ENCODE measurements at places on chromosomes 7 and 10.

GRCh38 chr10:17179002-17179401 lies 22.5 kb downstream of the TRDMT1 start:
- DNase-seq = no peak

DNA sequence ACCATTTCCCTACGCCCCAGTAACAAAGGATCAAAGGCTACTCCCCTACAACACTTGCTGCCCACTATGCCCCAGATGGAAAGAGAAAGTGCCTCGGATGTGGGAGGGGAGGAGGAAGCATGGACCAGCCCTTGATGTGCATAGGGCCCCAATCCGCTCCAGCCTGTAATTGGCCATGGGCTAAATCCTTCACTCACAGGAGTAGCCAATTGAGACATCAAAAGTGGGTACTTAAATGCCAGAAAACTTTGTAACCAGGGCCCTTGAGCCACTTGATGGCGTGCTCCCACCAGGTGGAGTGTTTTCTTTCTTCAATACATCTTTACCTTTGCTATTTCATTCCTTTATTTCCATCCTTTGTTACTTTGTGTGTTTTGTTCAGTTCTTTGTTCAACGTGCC lies 500.5 kb upstream of the LRRN3 start:
- no peak for DNase-seq

DNA sequence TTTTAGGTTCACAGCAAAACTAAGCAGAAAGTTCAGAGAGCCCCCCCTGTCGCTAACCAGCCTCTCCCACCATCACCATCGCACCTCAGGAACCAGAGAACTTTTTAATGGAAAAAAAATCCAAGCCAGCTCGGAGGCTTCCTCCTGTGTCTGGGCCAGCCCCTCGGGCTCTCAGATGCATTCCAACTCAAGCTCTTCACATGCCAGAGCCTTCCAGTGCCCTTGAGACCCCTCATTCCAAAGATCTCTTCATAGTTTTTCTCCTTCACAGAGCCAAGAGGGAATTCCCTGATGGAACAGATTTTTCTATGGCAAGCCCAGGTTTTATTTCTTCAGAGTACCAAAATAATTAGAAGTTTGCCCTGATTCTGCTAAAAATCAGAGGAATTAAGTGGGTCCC lies 153.4 kb upstream of the LANCL2 start:
- peak; percentile 29 for DNase-seq

- no peak for DNase-seq
Observed at GRCh38 chr10:65701168-65701776, 1224.6 kb upstream of the LRRTM3 start.

DNA sequence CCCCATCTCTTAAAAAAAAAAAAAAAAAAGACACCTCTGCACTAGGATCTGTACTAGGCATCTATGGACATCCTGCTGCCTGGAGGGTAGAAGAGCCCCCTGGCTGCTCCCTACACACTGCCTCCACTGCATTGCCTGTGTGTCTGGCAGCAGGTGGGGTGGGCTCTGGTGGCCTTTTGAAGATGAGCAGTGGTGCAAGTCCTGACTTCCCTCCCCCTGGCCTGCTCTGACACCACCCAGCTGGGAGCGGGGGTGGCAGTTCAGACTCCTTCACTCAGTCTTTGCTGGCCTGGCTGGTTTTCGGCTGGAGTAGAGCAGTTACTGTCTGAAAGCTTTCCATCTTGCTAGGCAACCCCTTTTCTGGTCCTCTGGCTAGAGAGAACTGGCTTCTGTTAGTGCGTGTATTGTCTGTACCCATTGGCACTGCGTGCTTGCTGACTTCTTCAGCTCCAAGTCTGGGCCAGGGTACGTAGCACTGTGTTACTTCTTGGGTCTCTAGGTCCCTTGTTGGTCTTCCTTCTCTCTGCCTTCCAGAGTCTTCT lies 17.6 kb downstream of the C10orf62 start:
- no peak for DNase-seq

GRCh38 chr10:106836933-106837663 lies 327.4 kb downstream of the SORCS1 start:
- DNase-seq = no peak

GRCh38 chr10:59682986-59683937 lies 26.4 kb downstream of the SLC16A9 start:
- DNase-seq = no peak

GRCh38 chr7:41573015-41573414 lies 129.9 kb downstream of the INHBA start:
- DNase-seq = no peak

- no peak for DNase-seq
Observed at GRCh38 chr10:21975378-21975990, 28.0 kb downstream of the DNAJC1 start.

- DNase-seq = no peak
Observed at GRCh38 chr10:13660551-13660920, 73.8 kb downstream of the PRPF18 start.

GRCh38 chr10:35413985-35414861 lies 77.9 kb downstream of the CCNY start:
- DNase-seq = no peak

DNA sequence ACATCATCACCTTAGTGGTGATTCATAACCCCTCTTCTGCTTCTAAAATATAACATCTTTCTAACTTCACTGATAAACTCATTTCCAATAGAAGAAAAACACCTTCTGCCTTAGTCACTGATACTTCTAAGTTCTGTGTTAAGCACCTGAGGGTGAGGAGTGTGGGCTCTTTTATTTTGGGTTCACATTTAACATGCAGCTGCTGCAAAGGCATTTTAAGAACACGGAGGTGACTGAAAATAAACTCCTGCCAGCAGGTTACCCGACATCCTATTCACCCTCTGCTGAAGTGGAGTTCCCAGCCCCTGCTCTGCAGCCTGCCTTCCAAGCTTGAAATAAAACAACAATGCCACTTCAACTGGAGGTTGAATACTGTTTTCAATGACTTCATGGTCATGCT lies 202.9 kb upstream of the PLXNA4 start:
- DNase-seq = no peak

DNA sequence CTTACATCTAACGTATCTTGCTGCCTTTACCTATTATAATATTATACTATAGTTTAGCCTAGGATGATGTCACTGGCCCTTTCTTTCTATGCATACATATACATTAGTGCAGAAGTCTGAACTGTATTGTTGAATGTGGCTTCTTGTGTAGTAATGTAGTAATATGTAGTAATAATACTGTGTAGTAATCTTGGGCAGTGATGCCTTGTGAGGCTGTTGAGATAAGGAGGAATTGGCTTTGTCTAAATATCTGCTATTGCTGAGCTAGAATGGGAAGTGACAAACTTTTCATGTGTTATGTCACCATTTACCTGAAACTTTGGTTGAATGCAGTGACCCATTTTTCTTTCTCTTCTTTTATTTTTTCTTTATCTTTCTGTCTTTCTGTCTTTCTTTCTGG lies 11.0 kb downstream of the GLCCI1 start:
- no peak for DNase-seq

DNA sequence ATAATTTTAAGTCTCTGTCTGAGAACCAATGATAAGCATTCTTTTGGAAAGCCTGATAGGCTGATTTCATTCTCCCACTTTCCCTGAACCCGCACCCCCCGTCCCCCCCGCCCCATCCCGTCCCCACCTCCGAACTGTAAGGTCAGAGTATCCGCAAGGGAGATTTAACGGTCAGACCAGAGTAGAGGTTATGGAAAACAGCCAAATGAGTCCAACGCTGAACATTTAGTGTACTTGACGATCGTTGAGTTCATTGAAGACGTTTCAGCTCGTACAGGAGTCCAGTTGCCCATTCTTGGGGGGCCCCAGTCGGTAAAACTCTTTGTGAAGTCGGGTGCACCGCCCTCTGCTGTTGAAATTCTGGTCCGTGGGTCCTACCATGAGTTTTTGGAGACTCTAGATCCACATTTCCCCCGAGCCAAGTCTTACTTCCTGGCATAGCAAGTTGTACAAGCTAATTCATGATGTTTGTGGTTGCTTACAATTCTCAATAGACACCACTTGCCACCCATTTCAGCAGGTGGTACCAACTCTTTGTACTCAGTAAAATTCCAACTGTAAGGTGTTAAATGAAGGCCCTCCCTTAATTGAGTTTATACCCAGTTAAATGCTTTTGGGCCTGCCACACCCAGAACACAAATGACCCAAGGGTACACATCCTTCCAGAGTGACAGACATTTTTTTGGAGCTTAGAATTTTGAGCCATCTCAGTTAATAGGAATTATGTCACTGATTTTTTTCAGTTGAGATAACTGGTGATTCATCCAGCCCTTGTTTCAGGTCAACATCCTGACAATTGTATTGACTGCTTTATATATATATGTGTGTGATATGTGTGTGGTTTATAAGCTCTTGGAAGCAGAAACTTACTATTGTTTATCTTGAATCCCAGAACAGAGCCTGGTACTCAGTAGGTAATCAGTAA lies 1.2 kb downstream of the MARCHF5 start:
- DNase-seq = peak; percentile 73

- no peak for DNase-seq
Observed at GRCh38 chr10:10624567-10624962, 393.1 kb upstream of the CELF2 start.

GRCh38 chr10:13206546-13207443 lies 27.4 kb downstream of the UCMA start:
- DNase-seq = no peak

DNA sequence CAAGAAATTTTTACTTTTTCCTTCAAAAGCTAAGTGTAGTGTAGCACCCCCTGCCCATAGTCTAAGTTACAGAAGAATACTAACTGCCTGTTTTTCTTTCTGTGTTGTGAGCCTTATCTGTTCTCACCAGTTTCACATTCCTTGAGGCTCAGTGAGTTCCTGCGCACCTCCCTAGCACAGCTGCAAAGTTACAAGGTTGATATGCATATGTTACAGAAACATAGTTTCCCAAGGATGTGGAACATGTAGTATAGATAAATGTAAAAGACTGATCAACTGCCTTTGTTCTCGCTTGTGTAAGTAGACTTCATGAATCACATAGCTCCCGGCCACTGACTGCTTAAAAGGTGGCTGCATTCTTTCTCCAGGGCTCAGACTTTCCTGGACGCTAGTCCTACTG lies 6.7 kb upstream of the ZNF33B start:
- DNase-seq = no peak

- no peak for DNase-seq
Observed at GRCh38 chr10:67804395-67804678, 33.7 kb downstream of the DNAJC12 start.

DNA sequence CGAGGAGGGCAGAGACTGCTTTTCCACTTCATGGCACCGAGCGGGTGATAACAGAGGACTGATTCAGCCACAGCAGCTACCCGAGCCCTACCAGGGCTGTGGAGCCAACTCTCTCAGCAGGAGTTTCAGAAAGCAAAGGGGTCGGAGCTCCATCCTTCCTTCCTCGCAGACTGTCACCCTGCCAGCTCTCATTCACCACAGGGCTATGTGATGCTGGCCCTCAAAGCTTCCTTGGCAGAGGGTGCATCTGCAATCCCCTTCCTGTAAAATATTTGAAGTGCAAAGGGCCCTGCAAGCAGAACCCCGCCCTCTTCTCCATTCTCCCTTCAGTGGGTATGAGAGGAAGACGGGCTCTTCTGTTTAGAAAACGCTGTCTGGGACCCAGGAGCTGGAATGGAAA lies 105.3 kb upstream of the LYZL2 start:
- no peak for DNase-seq

- no peak for DNase-seq
Observed at GRCh38 chr7:105060923-105061322, 46.9 kb downstream of the KMT2E start.

DNA sequence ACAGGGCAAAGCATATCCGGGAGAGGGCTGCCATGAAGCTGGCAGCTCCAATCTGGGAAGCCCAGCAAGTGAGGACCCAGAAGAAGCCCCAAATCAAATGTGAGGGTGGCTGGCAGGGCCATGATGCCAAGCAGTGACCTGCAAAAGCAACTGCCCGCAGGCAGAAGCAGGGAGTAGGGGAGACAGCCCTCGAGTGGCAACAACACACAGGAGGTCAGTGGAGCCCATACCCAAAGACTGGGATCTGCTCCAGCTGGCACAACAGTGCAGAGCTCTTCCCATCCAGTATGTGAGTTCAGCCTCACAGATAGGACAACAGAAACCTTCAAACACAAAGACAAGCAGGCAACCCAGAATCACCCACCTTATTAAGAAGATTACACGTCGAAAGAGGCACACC lies 45.0 kb downstream of the GRID1 start:
- no peak for DNase-seq

- DNase-seq = no peak
Observed at GRCh38 chr7:75534727-75535307, 42.7 kb downstream of the SPDYE5 start.

DNA sequence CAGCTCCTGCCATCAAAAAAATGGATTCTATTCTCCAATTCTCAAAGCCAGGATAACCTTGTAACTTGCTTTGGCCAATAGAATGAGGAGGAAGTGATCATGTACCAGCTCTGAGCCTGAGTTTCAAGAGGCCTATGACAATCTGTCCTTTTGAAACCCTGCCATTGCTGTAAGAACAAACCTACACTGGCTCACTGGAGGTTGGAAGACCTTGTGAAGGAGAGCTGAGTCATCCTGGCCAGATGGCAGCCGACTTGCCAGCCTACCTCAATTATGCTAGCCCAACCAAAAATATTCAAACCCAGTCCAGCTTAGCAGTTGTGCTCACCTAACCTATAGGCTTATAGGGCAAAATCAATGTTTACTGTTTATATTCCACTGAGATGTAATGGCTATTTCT lies 93.0 kb downstream of the HGF start:
- DNase-seq = no peak

DNA sequence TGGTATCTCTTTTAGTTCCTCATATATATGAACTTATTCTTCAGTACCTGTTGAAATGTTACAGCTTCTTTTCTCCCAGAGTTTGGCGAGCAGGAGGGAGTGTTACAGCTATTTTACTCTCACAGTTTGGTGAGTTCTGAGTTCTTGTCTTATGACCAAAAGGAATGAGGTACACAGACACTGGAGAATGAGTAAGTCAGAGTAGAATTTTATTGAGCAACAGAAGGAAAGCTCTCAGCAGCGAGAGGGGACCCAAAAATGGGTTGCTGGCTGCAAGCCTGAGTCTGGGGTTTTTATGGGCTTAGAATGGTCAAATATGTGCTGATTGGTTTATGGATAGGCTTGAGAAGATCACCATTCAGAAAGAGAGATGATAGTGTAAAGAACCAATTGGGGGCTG lies 175.2 kb downstream of the CDK14 start:
- no peak for DNase-seq

DNA sequence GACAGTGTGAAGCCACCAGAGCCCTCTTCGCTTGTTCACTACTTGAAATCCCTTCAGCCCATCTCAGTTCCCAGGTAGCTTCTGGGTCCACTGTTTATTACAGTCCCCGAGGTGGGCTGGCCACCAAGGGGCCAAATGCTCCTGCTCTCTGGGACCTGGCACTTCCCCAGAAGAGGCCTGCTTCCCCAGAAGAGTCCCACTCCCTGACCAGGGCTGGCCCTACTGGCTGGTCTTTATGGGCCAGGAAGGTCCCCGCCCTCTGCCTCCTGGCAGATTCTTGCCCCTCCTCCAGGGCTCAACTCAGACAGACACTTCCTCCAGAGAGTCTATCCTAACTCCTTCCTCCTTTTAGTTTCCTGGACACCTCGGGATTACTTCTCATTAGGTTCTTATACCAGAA lies 70.7 kb upstream of the LRRC18 start:
- DNase-seq = no peak

DNA sequence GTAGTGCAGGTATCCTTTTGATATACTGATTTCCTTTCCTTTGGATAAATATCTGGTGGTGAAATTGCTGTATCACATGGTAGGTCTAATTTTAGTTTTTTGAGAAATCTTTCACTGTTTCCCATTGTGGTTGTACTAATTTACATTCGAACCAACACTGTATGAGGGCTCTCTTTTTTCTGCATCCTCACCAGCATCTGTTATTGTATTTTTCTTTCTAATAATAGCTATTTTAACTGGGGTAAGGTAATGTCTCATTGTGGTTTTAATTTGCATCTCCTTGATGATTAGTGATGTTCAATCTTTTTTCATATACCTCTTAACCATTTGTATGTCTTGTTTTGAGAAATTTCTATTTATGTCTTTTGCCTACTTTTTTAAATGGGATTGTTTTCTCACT lies 335.4 kb upstream of the MTPN start:
- DNase-seq = no peak

Measured in stimulated activated effector memory CD8-positive, alpha-beta T cell treated with anti-CD3 and anti-CD28 coated beads, Interleukin-12 subunit alpha, Interleukin-12 subunit beta, amount 100 ng/mL, for 72 hours (primary cell).